ENCODE measurements at places on chromosomes 16 and 17.

GRCh38 chr16:85058909-85059308, 31.3 kb downstream of the KIAA0513 start:
- DNase-seq: no peak

GRCh38 chr16:83917152-83918120, 18.5 kb downstream of the MLYCD start:
- no peak for DNase-seq

- DNase-seq: no peak
Measured at GRCh38 chr17:48207776-48208544, 100.4 kb downstream of the SNX11 start.

DNA sequence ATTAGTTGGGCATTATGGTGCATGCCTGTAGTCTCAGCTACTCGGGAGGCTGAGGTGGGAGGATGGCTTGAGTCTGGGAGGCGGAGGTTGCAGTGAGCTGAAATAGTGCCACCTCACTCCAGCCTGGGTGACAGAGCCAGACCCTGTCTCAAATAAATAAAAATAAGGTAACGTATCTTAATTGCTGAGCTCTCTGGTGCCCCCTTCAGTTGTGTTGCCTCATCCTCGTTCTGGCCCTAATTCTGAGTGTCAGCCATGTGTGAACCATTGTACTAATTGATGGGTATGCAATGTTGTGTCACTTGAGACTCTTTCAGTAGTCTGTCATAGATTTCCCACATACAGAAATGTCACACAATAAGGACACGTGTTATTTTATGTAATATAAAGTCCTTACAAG, 363.1 kb upstream of the RBFOX1 start:
- no peak for DNase-seq

DNA sequence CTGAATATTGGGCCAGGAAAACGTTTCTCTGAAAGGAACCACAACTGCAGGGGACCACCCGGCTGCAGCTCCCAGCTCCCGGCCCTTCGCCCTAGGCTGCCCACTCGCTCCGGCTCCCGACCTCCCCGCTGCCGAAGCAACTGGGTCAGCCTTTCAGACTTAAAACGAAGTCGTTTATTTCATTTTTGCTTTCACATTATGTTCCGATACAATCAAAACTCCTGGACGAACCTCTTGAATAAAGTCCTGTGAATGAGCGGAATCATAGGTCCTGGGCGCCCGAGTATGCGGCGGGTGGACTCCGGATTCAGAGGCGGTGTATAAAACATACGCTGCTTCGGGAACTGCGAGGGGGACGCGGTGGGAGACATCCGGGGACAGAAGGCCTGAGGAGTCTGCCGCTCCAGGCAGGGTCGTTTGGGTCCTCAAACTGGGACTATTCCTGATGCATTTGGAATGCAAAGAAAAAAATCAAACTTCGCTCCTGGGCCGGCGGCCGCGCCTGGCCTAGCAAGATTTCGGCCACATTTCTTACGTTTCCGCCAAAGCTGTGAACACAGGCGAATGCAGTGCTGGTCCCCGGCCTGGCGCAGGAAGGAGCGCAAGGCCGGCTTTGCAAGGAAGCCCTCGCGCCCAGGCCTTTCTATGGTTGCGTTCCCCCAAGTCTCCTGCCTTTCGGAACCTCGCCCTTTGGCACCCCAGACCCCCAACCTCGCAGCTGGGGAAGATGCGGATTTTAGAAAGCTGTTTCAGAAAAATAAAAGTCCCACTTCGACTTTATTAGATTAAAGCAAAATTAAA, 3.7 kb downstream of the CBLN1 start:
- DNase-seq: no peak

- DNase-seq: peak; percentile 57
Measured at GRCh38 chr16:77788181-77789084, at the start of gene VAT1L. Gene VAT1L, plus strand, starts transcription at chr16:77788564. Its CDS starts 119 bp downstream, at chr16:77788683.
